Body of pancreas (tissue), 4 donors: ENCODE measurements at places on chromosomes 16 and 17.

DNA sequence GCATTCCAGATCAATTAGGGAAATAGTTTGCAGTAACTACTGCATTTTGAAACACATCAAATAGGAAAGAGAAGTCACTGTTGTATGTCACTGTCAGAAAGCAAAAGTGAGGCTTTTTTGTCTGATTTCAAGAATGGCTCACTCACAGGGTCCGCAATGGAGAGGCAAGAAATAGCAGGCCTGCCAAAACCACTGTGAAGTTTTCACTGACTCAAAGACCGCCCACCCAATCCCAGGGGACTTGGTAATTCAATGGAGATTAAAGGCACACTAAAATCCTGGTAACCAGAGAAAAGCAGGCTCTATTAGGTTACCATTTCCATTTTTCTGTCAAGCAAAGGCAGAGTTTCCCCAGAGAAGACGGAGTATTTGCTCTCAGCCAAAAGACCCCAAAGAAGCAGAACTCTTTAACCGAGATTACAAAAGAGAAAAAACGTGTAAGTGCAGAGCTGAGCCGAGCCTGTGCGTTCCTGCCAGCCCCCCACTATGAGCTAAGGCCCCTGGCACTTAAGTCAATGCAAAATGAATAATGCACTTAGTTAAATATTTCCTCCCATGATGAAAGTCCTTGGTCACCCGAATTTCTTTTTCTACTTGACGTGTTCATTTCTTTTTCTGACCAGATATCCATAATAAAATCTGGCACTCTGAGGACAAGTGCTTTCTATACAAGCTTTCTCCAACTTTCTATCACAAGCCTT is 57.0 kb downstream of the FOXL1 start:
- H3K36me3 ChIP-seq = no peaks in the 10 kb centered on the region
- no peaks in the 10 kb centered on the region for H3K4me1 ChIP-seq
- no peak overlapping the region for H3K4me3 ChIP-seq
- H3K27ac ChIP-seq = no peak overlapping the region
- DNase-seq = no peak
- H3K27me3 ChIP-seq = no peaks in the 10 kb centered on the region

GRCh38 chr17:3641717-3642486 is 5.3 kb downstream of the CTNS start:
- no peak overlapping the region for H3K27ac ChIP-seq
- H3K27me3 ChIP-seq = no peaks in the 10 kb centered on the region
- H3K4me3 ChIP-seq = no peak overlapping the region
- DNase-seq = no peak

DNA sequence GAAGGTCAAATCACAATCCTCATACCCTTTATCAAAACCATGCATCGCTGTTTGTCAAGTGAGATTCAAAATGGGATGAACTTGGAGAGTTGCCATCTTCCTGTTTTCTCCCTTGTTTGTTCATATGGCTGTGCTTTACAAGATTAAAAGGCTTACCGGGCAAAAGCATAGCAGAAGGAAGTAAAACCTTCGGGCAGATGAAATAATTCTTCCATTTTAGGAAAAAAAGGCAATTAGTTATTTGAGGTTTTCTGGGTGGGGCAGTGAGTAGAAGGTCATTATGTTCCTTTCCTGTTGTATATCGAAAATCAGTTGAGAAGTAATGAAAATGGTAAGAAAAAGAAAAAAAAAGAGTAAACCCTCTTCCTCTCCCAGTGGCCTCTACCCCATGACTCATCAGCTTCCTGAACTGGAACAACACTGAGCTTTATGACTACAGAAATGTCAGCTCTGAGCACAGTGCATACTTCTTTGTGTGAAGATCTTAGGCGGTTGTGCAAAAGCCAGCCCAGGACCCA is 369.2 kb downstream of the CDH13 start:
- H3K4me1 ChIP-seq = no peaks in the 10 kb centered on the region
- H3K27me3 ChIP-seq = no peaks in the 10 kb centered on the region
- no peaks in the 10 kb centered on the region for H3K36me3 ChIP-seq
- DNase-seq = no peak
- no peak overlapping the region for H3K4me3 ChIP-seq

DNA sequence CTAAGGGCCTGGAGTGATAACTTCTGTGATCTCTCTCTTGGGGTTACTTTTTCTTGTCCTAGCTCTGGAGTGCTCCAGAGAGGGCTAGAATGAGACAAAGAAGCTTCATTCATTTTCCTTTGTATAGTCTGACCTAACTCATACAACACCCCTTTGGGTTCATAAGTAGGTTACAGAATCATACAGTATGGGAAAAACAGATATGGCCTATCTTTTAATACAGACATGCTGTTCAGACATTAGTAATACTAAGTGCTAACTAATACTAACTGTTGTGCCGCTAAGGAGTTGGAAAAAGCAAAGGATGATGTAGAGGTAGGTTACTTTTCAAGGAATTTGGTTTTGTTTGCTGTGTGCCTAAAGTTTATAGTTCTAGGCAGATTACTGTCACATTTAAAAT is 84.7 kb downstream of the NLK start:
- no peaks in the 10 kb centered on the region for H3K27me3 ChIP-seq
- no peaks in the 10 kb centered on the region for H3K36me3 ChIP-seq
- H3K4me3 ChIP-seq = no peak overlapping the region

GRCh38 chr17:63113167-63113566 is 147.1 kb downstream of the TANC2 start:
- no peaks in the 10 kb centered on the region for H3K36me3 ChIP-seq
- H3K27ac ChIP-seq = no peak overlapping the region
- no peak for DNase-seq
- no peaks in the 10 kb centered on the region for H3K4me1 ChIP-seq
- H3K27me3 ChIP-seq = no peaks in the 10 kb centered on the region
- H3K4me3 ChIP-seq = no peak overlapping the region

DNA sequence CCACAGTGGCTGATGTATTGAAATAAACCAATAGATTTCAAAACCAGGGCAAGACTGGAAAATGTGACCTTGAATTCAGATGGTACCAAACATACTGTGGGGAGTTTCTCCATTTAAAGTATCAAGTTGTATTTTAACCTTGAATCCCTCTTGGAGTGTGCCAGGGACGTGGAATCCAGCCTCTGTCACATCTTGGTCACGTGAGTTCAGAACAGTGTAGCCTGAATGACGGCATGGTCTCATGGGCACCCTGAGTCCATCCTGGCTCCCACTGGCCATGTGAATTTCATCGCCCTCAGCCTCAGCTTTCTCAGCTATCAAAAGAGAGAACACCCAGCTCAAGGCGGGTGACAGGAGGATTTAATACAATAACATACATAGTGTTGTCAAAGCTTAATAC is 6.8 kb downstream of the ZNF771 start:
- no peak overlapping the region for H3K4me3 ChIP-seq
- DNase-seq = peak; percentile 56
- H3K36me3 ChIP-seq = no peaks in the 10 kb centered on the region

- H3K36me3 ChIP-seq = no peaks in the 10 kb centered on the region
- H3K4me1 ChIP-seq = peaks cover 33% of the 10 kb centered on the region
- H3K27ac ChIP-seq = peak overlapping the region; percentile 42
- H3K27me3 ChIP-seq = no peaks in the 10 kb centered on the region
- H3K4me3 ChIP-seq = no peak overlapping the region
Measured at GRCh38 chr17:10756185-10756584, 26.4 kb upstream of the TMEM220 start.

- no peaks in the 10 kb centered on the region for H3K36me3 ChIP-seq
- H3K4me3 ChIP-seq = no peak within 1 kb of the TSS
- no peak within 1 kb of the TSS for H3K27ac ChIP-seq
- no peaks in the 10 kb centered on the region for H3K27me3 ChIP-seq
Measured at GRCh38 chr17:39962642-39963220, at the start of gene GSDMA. Gene GSDMA (plus strand): TSS chr17:39963004. CDS start chr17:39965688, 2,684 bp downstream.

- H3K27me3 ChIP-seq = no peaks in the 10 kb centered on the region
- H3K36me3 ChIP-seq = no peaks in the 10 kb centered on the region
- H3K4me3 ChIP-seq = no peak overlapping the region
- DNase-seq = no peak
- no peaks in the 10 kb centered on the region for H3K4me1 ChIP-seq
- no peak overlapping the region for H3K27ac ChIP-seq
Measured at GRCh38 chr17:21689604-21690003, 2.7 kb upstream of the KCNJ18 start.

- DNase-seq = no peak
- H3K36me3 ChIP-seq = no peaks in the 10 kb centered on the region
- H3K27me3 ChIP-seq = no peaks in the 10 kb centered on the region
- no peak overlapping the region for H3K4me3 ChIP-seq
- no peak overlapping the region for H3K27ac ChIP-seq
Measured at GRCh38 chr17:40433551-40434415, 9.5 kb upstream of the IGFBP4 start.

DNA sequence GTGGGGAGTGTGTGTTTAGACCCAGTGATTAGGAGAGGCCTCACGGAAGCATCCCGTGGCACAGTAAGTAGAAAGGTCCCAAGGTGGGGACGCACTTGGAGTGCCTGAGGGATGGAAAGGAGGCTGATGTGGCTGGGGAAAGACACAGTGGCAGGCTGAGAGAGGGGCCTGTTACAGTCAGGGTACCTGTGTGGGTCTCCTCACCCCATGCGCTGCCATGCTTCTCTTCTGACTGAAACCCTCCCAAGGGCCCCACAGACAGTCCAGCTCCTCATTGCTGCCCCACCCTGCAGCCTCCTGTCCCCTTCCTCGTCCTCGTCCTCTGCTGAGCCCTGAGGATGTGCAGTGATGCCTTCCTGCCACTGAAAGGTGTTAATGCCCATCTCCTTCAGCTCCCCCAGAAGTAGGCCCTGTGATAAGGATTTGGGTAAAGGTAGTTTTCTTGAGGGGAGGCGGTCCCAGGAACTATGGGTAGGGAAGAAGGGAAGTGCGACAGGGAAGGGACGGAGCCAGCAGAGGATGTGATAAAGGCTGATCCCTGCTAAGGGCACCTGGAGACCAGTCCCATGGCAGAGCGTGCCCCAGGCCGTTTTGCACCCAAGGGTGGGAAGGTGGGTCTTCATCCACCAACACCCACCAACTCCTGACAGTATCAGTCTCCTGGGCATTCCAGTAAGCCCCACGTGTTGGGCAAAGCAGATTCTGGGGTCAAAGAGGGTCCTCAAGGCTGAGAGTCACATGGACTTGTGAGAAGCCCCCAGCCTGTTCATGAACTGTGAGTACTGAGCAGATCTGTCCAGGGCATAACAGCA is 237.2 kb downstream of the GSG1L start:
- no peak for DNase-seq
- no peak overlapping the region for H3K27ac ChIP-seq
- no peaks in the 10 kb centered on the region for H3K4me1 ChIP-seq
- H3K27me3 ChIP-seq = no peaks in the 10 kb centered on the region
- no peaks in the 10 kb centered on the region for H3K36me3 ChIP-seq
- H3K4me3 ChIP-seq = no peak overlapping the region

- H3K36me3 ChIP-seq = no peaks in the 10 kb centered on the region
- H3K4me3 ChIP-seq = no peak overlapping the region
- DNase-seq = no peak
- H3K27ac ChIP-seq = no peak overlapping the region
- H3K4me1 ChIP-seq = peaks cover 24% of the 10 kb centered on the region
Measured at GRCh38 chr17:40291281-40291664, 3.6 kb downstream of the CDC6 start.

DNA sequence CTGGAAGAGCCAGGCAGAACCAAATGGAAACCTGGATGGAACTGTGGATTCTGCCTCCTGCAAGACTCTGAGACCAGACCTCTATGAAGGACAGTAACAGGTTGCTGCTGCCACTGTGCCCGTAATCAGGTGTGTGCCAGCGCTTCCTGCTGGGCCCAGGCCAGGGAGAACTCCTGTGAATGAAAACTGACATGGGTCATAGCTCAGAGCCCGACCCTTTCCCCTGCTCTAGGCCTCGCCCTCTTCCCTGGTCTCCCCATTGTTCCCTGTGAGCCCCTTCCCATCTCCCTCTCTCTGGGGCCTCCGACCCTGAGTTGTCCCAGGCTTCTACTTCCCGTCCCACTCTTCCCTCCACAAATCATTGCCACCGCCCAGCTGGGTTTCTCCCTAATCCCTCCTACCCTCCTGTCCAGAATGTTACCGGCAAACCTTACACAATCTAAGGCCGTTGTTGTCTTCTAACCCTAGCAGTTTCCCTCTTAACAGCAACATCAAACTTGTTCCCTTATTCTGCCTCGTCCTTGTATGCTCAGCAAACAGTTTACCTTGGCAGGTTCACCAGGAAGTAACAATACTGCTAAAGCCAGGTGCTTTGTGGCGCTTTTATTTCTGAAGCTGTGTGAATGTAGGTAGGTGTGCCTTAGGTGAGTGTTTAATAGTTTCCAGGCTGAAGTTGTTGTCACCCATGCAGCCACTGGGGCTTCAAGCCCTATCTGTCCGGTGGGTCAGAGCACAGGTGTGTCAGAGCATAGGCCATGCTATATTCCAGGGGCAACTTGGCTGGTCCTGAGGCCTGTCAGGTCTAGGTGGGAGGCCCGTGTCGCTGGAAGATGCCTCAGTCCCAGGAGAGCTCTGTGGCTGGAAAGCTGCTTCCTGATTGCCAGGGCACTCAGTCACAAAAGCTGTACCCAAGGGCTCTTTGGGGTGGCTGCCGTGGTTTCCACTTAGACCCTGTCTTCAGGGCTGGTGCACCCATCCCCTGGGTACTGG is 32.0 kb downstream of the SMPD3 start:
- H3K27ac ChIP-seq = peak overlapping the region; percentile 89
- peaks cover 59% of the 10 kb centered on the region for H3K4me1 ChIP-seq
- DNase-seq = peak; percentile 79
- H3K36me3 ChIP-seq = no peaks in the 10 kb centered on the region
- no peak overlapping the region for H3K4me3 ChIP-seq

- no peak overlapping the region for H3K4me3 ChIP-seq
- peak; percentile 40 for DNase-seq
- no peaks in the 10 kb centered on the region for H3K4me1 ChIP-seq
- no peaks in the 10 kb centered on the region for H3K36me3 ChIP-seq
- H3K27ac ChIP-seq = no peak overlapping the region
- H3K27me3 ChIP-seq = no peaks in the 10 kb centered on the region
Measured at GRCh38 chr17:41724476-41725050, 9.9 kb downstream of the HAP1 start.

GRCh38 chr17:58956997-58957724 is 149.5 kb downstream of the TRIM37 start:
- no peak for DNase-seq
- peaks cover 6% of the 10 kb centered on the region for H3K4me1 ChIP-seq
- H3K27me3 ChIP-seq = no peaks in the 10 kb centered on the region
- H3K4me3 ChIP-seq = no peak overlapping the region
- H3K27ac ChIP-seq = no peak overlapping the region
- no peaks in the 10 kb centered on the region for H3K36me3 ChIP-seq

DNA sequence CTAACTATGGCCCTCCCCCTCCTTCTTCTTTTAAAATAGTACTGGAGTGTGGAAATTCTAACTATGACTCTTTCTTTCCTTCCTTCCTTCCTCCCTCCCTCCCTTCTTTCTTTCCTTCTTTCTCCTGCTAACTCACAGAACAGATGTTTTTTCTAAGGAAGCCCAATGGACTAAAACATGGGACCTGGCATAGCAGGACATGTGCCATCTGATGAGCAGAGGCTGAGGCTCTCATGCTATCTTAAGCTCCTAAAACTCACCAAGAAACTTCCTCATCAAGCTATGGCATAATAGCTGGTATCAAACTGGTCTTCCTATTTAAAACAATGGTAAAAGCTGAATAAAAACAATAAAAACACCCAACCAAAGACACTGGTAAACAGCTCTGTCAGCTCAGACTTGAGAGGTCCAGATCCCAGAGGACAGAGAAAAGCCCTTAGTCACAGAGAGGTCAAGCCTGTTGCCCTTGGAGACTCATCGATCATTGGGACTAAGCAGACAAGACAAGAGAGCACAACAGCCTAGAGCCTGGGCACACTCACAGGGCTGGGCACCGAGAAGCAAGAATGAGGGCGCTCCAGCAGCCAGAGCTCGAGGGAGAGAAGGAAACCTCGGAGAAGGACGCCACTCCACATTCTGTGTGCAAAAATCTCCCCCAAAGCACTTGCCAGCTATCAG is 27.6 kb downstream of the SLC38A10 start:
- H3K4me1 ChIP-seq = no peaks in the 10 kb centered on the region
- peaks cover 7% of the 10 kb centered on the region for H3K36me3 ChIP-seq
- no peak for DNase-seq
- no peak overlapping the region for H3K27ac ChIP-seq

- no peak for DNase-seq
- H3K4me1 ChIP-seq = no peaks in the 10 kb centered on the region
- no peaks in the 10 kb centered on the region for H3K27me3 ChIP-seq
Measured at GRCh38 chr16:89604764-89605163, 8.7 kb upstream of the DPEP1 start.
